ENCODE measurements at places on chromosomes 3 and 15.

DNA sequence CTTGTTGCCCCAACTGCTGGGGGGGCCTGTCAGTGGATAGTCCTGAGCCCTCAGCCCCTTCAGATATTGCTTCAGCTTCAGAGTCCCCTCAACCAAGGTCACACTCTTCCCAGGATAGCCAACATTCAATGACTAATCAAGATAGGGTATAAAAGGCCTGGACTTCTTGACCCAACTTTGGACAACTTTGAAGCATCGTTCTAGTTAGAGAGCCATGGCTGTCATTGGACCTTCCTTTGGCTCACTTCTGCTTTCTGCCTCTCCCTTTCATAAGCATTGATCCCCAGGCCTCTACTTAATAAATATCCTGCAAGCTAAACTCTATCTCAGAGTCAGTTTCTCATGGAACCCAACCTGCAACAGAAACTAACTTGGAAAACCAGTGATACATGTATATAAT lies 31.3 kb upstream of the DCLK3 start:
- DNase-seq = no peak

DNA sequence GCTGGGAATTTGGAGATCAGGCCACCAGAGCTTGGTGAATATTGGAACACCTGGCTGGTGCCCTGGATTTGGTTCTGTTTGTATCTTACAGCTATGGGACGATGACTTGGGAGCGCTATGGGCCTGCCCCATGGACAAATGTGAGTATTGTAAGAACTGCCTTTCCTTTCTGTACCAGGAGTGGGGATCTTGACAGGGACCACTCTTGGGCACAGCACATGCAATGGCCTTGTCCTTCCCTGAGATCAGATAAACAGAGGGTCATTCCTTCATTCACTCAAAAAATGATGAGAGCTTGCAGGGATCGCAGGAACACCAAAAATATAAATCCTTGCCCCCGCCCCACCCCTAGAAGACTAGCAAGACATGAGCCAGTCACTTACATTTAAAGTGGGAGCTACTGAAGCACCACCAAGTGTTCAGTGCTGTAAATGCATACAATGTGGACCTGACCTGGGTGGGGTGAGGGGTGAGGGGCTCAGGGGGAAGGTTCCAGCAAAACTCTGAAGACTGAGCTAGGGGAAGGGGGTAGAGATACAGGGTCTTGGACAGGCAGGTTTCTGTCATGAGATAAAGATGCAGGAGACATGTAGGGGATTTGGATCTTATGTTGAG lies 2.7 kb upstream of the CRELD1 start:
- no peak for DNase-seq

DNA sequence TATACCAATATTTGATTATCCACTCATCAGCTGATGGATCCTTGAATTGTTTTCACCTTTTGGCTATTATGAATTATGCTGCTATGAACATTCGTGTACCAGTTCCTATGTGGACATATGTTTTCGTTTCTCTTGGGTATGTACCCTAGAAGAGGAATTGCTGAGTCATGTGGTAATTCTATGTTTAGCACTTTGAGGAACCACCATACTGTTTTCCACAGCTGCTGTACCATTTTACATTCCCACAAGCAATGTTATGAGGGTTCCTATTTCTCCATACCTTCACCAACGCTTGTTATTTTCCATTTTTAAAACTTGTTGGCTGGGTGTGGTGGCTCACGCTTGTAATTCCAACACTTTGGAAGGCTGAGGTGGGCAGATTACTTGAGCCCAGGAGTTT lies 62.9 kb downstream of the RPLP1 start:
- DNase-seq = no peak

GRCh38 chr3:18649666-18650363 lies 224.7 kb upstream of the SATB1 start:
- DNase-seq = no peak

DNA sequence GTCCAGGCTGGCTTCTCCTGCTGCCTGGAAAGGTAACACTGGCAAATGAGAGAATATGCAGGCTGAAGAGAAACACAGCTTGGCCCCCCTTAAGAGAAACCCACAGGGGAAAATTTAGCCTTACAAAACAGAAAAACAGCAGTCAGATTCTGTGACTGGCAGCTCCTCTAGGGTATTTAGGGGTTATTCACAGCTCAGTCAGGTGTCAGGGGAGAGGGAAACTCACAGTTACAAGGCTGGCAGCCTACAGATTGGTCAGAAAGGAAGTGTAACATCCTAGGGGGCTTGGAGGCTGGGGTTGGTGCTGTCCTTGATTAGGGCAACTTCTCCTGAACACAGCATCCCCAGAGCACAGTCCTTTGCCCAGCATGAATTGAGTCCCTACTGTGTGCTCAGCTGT lies 81.4 kb downstream of the SEMA5B start:
- DNase-seq = no peak

- DNase-seq = no peak
Measured at GRCh38 chr15:30921106-30921505, 17.4 kb downstream of the FAN1 start.

DNA sequence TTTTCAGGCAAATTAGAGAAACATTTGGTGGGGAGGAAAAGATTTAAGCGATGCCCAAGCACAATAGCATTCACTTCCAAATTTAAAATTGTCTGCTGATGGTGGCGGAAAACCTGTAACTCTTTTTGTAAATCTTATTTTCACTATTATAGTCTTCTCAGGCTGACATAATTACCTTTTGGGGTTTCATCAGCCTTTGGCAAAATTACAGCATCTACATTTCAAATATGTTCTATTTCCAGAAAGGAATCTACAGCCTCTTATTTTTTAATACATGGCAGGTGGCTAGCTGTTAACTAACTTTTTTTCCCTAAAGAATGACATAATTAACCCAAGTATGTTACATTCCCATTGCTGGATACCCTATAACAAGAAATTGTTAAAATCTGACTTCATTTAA lies 391.5 kb upstream of the CCDC54 start:
- no peak for DNase-seq

DNA sequence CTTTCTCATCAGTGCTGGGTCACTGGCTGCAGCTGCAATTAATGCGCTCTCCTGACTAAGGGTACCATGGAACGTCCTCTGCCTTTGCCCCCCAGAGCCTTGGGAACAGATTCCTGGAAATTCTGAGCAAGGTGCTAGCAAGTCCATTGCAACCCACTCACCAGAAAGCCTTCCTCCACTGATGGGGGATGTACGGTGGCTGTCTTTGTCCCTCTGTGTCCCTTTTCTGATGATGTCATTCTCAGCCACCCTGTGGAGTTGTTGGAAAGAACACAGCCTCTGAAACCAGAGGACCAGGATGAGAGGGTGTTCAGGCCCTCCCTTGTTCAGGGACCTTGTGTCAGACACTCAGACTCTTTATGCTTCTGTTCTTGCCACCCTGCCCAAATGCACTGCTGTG lies 38.1 kb upstream of the ZBTB38 start:
- DNase-seq = no peak

DNA sequence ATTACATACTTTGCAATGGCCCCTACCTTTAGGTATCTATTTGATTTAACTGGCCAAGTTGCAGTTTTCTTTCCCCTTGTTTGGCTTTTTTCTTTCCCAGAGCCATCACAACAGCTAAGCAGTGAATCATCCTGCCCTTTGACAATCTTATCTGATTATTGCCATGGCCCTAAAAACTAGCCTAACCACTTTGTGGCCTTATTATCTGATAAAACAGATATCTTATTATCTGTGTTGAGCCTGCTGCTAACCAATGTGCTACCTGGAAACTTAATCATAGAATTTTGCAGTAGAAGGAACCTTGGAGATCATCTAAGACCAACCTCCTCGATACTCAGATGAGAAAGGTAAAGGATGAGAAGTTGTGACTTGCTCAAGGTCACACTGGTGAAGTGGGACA lies 37.1 kb downstream of the EIF4E3 start:
- DNase-seq = no peak

DNA sequence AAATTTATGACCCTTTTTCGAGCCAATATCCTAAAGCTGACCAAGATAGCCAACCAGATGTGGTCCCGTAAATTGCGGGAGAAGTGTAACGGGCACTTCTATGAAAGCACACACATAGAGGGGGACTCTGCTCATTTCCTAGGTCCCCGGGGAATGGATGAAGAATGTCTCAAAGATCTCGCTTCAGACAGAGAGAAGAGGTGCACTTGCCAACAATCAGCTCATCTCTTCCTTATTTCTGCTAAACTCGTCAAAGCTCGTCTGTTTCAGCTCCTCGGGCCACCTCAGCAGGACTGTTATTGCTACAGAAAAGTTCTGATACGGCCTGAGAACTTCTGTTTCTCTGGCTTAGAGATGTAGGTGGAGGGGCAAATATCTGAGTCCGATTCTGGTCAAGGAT lies 71.8 kb downstream of the TM2D3 start:
- no peak for DNase-seq

DNA sequence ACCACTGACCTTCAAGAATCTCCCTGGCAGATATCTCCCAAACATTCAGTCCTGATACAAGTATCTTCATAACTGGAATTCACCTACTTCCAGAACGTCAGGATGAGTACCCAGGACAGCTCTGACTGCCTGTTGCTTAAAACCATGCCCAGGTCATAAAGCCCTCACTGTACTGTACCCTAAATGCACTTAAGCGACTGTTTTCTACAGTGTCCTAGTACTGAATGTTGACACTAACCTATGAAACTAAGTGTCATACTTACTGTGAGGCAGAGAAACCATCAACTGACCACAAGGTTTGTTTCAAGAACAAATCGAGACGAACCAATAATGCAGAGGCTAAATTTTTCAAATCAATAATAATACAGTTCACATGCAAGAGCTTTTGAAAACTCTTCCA lies 178.7 kb upstream of the NSMCE3 start:
- DNase-seq = no peak

DNA sequence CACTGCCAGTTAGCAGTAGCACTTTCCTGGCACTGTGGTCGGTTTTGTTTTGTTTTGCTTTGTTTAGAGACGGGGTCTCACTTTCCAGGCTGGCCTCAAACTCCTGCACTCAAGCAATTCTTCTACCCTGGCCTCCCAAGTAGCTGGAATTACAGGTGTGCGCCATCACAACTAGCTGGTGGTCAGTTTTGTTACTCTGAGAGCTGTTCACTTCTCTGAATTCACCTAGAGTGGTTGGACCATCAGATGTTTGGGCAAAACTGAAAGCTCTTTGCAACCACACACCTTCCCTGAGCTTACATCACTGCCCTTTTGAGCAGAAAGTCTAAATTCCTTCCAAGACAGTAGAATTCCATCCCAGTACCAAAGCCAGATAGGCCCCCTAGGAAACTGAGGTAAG lies 22.6 kb downstream of the CLDN18 start:
- no peak for DNase-seq

GRCh38 chr15:52518487-52519371 lies 10.0 kb downstream of the MYO5A start:
- DNase-seq = no peak

DNA sequence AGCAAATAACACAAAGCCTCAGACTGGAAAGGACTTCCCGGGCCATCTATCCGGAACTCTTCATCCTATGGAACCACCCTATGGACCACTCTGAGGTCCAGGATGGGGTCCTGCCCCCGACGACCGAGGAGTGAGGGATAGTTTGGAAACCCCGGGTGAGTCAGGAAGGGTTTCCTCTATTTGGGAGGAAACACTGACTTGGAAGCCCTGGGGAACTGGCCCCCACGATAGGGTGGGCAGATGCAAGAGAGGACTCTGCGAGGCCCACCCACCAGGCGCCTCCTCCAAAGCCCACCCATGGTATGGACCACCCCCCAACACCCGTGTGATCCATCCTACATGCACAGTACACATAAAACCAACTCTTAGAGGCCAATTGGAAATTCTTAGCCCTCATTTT lies 69.4 kb downstream of the CPN2 start:
- no peak for DNase-seq

GRCh38 chr3:147903026-147903425 lies 493.9 kb downstream of the ZIC1 start:
- peak; percentile 18 for DNase-seq

- peak; percentile 23 for DNase-seq
Measured at GRCh38 chr3:72336821-72337479, 511.3 kb downstream of the SHQ1 start.

Measured in neuronal stem cell (in vitro differentiated cells).